ENCODE measurements at places on chromosomes 2 and 18.
A peak's percentile ranks its signal among the peaks of the same experiment; 100 is the strongest.

GRCh38 chr18:615092-615521 is 18.3 kb downstream of the CLUL1 start:
- no peak for DNase-seq

DNA sequence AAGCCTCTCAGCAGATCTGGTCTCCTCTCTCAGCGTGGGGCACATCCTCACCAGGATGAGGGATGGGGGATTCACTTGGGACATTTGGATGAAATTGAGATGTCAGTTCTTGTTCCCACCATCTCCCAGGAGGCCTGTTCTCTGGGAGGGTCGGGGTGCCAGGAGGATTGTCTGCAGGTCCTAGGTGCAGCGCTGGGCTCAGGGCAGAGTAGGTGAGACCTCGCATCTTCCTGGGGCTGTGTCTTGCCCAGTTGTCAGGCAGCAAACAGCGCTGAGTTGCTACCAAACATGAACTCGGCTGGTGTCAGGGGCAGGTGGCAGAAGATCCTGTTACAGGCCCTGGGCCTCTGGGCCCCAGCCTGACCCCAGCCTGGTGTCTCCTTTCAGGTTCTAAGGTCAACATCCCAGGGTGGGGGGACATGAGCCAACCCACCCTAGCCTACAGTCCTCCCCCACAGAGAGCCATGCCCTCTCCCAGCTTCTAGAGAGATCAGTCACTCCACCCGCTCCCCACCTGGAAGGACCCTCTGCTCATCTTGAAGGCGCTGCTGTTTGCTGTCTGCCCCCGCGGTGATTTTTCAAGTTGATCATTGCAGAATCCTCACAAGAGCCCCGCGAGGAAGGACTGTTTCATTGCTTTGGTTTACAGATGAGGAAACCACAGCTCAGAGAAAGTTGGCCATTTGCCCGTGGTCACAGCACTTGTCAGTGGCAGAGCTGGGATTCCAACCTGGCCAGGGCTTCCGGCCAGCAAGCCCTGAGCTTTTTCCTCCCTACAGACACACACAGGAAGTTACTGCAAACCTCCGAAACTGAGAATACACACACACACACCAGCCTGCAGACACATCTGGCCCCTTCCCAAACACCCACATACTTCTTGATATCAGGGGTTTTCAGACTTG is 83.9 kb downstream of the STPG4 start:
- peak; percentile 27 for DNase-seq

DNA sequence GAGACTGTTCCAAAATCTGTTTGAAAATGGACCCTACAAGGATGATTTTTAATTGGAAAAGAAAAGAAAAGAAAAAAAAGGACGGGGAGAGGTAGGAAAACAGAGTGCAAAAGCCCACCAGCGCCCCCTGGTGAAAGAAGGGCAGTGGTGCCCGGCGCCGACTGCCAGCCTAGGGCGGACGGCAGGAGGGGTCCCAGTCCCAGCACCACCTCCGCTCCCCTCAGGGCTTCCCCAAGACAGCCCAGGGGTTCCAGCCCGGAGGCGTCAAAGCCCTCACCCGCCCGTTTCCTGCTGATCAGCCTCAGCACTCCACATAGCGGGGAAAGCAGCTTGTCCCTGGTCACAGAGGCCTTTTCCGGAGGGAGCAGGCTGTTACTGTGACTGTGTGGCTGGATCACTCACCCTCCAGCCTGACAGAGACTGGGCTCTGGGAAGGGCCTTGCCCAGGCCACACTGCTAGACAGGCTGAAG is 213.9 kb downstream of the TFCP2L1 start:
- DNase-seq: no peak

- no peak for DNase-seq
Observed at GRCh38 chr2:43266711-43267111, 40.3 kb upstream of the ZFP36L2 start.

GRCh38 chr2:112343827-112344585 is 68.6 kb downstream of the ZC3H6 start:
- no peak for DNase-seq

DNA sequence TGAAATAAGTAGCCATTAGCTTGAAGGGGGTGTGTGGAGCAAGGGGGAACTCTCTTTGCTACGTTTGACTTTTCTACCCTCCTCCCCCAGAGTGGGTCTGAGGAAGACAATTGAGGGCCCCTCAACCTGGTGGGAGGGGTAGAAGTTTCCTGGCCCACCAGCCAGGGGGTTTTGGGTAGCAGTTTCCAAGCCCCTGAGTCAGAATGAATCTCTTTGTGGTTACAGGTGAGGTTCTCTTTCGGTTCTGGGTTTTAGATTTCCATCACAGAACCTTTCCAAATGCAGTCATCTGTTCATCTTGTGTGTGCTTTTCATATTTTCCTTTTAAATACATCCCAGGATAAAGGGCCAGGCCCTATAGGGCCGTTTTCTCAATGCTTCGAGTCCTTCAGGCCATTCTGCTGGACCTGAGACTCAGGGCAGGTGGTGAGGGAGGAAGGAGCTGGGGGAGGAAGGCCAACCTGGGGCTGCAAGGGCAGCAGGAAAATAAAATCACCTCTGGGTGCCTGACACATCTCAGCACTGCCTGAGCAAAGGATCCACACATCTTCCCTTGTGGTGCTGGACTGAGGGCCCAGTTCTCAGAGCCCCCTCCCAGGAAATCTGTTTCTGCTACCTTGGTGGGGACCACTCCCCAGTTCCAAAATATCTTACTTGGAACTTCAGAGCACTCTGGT is 4.7 kb downstream of the LBH start:
- DNase-seq: no peak

DNA sequence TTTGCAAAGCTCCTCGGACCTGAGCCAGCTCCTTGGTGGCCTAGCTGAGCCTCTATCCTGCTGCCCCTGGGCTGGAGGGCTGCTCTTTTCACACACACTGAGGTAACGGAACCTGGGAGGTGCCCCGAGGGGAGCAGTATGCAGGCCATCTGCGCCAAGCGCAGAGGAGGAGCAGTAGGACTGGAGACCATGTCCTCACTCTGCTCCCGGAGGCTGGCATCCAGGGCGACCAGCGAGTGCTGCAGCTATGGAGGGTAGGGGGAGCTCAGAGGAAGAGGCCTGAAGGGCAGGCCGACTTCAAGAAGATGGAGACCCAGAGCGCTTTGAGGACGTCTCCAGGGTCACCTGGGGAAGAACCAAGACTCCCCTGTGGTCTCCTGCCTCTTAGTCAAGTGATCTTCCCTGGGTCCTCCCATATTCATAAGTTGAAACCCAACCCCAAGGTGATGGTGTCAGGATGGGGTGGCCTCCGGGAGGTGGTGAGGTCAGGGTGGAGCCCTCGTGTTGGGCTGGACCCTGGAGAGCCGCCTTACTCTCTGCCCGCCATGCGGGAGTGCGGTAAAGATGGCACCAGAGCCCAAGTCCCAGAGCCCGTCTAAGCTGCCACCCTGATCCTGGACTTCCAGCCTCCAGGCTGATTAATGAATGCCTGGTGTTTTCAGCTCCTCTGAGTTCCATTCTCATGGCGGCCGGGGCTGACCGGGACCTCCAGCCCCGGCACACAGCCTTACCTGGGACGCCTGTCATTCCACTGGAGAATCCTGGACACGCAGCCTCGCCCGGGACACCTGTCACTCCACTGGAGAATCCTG is 160.7 kb downstream of the NDUFA10 start:
- no peak for DNase-seq

DNA sequence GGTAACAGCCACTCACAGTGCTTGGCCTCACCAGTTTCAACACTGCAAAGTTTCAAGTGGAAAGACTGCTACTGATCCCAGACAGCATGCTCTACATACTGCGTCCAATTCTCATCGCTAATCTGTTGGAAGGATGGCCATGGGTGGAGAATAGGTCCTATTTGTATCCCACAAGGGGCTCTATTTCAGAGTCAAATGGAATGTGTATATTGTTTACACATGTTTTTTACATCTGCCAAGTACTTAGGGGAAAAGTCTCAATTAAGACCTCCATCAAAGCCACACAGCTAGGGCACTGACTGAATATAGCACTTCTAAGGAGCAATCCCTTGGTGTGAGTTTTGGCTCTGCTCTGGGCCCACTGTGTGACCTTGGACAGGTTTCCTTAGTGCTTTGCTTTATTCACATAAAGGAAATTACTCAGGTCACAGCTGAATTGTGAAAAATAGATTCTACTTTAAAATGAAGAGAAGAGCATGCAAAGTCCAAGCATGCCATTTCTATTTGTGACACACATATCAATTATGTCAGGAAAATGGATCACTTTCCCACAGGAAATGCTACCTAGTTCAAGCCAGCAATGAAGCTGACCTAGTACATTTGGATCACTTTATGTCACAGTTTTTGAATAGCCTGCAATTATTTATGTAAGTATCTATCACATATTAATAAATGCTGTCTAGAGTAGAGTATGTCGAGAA is 112.9 kb upstream of the STK17B start:
- DNase-seq: no peak

DNA sequence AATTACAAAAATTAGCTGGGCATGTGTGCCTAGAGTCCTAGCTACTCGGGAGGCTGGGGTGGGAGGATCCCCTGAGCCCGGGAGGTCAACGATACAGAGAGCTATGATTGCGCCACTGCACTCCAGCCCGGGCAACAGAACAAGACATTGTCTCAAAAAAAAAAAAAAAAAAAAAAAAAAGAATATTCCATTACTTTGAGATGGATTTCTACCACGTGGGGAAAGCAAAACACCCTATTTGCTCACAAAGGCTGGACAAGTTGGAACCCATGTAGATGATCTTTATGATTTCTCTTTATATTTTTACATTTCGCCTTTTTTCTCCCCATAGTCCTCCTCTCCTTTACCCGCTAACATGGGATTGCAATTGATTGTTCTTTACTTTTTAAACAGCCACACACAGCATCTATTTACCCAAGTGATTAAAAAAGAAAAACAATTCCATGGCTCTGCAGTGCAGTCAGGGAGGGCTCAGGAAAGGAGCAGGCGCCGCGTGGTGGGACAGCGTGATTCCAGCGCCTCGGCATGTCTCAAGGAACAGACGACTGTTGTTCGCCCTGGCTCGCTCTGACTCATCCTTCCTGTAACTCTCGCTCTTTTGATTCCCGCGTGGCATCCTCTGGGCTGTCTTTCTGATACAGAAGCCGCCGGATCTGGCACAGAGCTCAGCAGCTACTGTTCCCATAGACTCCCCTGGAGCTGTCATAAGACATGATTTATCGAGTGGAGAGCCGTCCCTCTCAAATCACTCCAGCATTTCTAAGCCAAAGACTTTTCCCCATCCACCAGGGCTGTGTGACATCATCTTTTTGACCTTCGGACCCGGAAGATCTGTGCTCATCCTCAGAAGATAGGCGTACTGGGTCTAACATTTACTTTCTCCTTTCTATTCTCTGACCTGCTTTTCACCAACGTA is 230.4 kb upstream of the AGAP1 start:
- no peak for DNase-seq
